ENCODE measurements at places on chromosomes 6 and 20. TPM values are rescaled to one million over a fixed set of nuclear protein-coding genes. Genes with fewer than 3 reads are reported as not detected.

The SIRPB2 gene
- 9.2 TPM for total RNA-seq

The GJA10 gene
- not detected for total RNA-seq

The MRPL14 gene
- total RNA-seq: 100 TPM

The ZCCHC3 gene
- 15.3 TPM for total RNA-seq

The HLA-DOB gene
- 2.8 TPM for total RNA-seq

The GRM1 gene
- total RNA-seq: 0.10 TPM

The CNR1 gene
- 16.4 TPM for total RNA-seq

The POPDC3 gene
- total RNA-seq: 0.41 TPM

The SMLR1 gene
- total RNA-seq: not detected

The CST5 gene
- not detected for total RNA-seq

The RFX6 gene
- not detected for total RNA-seq

The DEFB123 gene
- total RNA-seq: not detected

The ULBP1 gene
- 1.1 TPM for total RNA-seq

The FOXC1 gene
- 1.8 TPM for total RNA-seq

The POU3F2 gene
- not detected for total RNA-seq

The TCF15 gene
- 0.18 TPM for total RNA-seq

The WTAP gene
- 66.6 TPM for total RNA-seq

The MED23 gene
- 27.3 TPM for total RNA-seq

The BMP6 gene
- total RNA-seq: 5.8 TPM

The DCDC2 gene
- total RNA-seq: 9.6 TPM
